ENCODE measurements at places on chromosomes 4 and X.

DNA sequence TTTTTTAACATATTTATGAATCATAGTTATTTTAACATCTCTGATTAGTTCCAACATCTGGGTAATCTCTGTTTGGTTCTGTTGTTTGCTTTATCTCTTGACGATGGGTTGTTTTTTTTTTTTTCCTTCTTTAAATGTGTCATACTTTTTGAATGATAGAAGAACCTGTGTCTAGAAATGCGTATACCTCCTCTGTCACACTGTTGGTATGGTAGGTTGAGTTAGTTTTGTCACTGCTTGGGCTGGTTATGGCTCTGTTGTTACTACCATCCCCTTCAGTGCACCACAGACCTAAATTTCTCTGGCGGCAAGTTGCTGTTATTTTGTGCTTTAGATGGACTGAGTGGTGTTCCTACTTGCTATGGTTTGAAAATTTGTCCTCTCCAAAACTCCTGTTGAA lies 16.8 kb downstream of the STIM2 start:
- no peak for DNase-seq

DNA sequence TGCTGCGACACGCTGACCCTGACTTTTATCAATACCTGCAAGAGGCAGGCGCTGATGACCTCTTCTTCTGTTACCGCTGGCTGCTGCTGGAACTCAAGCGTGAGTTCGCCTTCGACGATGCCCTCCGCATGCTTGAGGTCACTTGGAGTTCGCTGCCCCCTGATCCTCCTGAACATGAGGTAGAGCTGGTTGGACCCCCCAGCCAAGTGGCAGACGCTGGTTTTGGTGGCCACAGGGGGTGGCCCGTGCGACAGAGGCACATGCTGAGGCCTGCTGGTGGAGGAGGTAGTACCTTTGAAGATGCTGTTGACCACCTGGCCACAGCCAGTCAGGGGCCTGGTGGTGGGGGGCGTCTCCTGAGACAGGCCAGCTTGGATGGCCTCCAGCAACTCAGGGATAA lies 14.2 kb upstream of the RBM3 start:
- DNase-seq, result no peak

- DNase-seq, result no peak
Observed at GRCh38 chrX:39063702-39064101, 262.4 kb downstream of the MID1IP1 start.

DNA sequence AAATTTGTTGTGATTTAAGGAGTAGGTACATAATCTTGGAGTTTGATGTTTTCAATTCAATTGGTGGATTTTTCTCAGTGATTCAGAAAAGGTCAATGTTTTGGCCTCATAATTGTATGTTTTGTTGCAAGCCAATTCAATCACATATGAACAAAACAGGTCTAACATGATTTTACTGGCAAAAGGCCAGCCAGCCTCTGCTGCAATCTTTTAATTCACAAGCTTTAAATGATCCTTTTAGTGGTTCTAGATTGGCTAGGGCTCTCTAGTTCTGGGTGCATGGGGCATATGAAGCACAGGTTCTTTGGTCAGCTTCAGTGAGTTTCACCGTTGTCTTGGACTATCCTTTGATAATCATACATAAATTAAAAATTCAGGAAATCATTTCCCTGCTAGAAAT lies 19.2 kb upstream of the SLC6A14 start:
- no peak for DNase-seq

DNA sequence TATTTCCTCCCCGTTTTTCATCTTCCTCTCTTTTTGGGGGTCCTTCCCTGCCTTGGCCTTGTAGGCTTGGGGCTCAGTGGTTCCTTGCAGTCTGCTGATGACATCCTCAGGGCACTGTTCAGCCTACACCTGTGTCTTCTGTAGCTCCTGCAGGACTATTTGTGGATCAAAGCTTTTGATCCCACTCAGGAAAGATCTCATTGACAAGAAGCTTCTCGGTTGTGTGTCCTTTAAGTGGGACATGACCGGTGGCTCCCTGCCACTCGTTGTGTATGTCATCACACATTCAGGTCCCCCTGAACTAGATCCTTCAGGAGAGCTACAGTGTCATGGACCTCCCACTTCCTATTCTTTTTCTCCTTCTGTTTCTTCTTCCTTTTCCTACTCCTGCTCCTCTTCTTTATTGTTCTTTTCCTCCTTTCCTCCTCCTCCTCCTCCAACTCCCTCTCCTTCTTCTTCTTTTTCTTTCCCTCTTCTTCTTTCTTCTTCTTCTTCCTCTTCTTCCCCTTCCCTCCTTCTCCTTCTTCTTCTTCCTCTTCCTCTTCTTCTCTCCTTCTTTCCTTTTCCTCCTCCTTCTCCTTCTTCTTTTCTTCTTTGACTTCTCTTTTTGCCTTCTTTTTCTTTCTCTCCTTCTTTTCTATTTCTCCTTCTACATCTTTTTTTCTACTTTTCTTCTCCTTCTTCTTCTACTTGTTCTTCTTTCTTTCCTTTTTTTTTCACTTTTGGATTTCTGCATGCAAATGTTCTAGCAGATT lies 67.8 kb downstream of the NBDY start:
- DNase-seq, result no peak

Data from stimulated activated naive CD8-positive, alpha-beta T cell treated with anti-CD3 and anti-CD28 coated beads, Interleukin-15, amount 100 ng/mL, for 72 hours (primary cell).